ENCODE measurements at places on chromosomes 12 and 14.

DNA sequence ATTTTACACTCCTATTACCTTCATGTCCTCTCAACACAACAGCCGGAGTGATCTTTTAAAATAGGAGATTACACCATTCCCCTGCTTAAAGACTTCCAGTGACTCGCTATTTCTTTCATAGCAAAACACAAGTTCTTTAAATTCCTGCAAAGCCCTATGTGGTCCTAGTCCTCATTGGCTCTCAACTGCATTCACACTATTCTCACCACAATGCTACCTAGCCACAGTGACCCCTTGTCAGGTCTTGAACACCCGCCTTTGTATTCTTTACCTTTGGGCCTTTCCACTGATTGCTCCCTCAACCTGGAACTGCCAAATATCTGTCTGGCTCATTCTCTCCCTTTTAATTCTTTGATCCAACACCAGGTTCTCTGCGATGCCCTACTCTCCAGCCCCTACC lies 160.2 kb downstream of the PRIMA1 start:
- no peak for DNase-seq

DNA sequence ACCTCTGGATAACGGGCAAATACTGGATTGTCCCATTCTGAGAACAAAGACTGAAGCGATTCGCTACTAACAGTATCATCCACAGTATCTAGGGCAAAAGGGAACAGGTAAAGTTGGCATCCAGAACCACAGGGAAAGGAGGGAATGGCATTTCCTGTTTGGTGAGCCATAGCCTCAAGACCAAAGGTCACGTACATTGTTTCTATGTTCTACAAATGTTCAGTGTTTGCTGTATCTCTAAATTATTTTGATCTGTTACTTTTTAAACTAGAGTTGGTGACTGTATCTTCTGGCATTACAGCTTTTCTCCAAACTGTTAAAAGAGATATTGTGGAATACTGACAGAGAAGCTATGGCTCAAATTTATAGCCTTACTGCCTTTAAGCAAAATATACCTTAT lies 9.7 kb downstream of the MLH3 start:
- DNase-seq: no peak

- DNase-seq: no peak
These were observed 208.5 kb upstream of the E2F7 start for GRCh38 chr12:77273898-77274297.

GRCh38 chr12:111366583-111366982 lies 2.3 kb downstream of the PHETA1 start:
- DNase-seq: no peak

DNA sequence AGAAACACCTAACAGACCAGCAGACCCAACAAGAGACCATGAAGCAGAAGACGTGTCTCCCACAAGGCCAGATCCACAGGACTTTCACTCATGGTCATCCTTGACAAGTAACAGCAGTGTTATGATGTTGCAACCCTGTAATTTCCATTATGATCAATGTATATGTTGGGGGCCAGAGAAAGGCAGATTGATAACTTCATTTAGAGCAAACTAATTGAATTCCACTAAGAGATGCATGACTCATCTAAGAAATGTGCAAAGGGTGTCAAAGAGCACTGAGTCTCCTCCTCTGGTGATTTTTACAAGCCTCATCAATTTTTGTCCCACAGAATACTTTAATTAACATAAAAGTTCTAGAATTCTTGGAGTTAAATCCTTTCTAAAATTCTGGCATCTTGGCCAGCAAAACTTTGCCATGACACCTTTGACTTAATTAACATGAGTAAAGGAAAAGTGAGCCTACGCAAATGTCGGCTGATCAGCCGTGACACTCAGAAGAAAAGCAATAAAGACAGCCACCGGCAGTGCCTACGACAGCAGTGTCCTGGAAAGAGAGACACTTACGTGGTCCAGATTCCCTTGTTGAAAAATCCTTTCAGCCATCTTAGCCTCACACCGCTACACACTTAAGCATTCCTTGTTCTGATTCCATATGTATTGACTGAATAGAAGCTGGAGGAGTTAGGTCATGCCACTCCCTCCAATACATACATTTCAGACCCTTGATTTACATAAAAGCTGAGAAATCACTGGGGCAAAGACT lies 370.2 kb upstream of the CCDC196 start:
- no peak for DNase-seq

- no peak for DNase-seq
These were observed 226.1 kb downstream of the ITPR2 start for GRCh38 chr12:26606911-26607310.

DNA sequence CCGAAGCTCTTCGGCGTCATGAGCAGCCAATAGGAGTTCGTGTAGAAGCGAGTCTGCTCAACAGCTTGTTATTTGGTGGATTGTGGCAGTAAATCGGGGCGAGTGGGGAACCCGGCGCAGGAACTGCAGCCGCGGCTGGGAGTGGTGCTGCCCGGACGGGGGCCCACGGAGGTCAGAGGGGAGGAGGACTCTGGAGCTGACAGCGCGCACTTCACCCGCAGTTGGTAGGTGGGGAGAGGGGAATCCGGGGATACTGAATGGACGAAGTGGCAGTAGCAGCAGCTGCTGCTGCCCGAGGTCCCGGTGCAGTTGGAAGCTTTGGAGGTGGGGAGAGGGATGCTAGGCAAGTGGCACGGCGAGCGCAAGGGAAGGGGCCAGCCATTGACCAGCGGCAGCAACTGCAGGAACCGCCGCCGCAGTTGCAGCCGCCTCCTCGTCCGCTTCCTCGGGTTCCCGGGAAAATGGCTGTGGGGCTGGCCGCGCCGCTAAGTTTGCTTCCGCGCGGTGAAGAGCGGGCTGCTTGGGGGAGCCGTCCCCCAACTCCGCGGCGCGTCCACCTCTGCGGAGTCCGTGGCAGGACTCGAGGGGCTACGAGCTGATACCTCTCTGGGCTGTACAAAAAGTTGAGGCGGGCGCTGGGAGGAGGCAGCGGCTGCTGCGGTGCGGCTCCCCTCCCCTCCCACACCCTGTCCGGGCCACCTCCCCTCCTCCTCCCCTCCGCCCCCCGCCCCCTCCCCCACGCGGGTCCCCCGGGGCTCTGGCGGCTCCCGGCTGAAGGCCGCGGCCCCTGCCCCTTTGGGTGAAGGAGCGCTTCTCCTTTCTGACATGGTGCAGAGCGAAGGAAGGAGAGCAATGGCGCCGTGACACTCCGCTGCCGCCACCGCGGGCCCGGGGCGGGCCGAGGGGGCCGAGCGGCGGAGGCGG lies at the start of gene ARID4A:
ARID4A (plus strand) TSS at position 79 of the 924 bp plus-strand sequence. CDS start 1,300 bp downstream, outside the sequence.
- DNase-seq: peak; percentile 75

- no peak for DNase-seq
These were observed 207.5 kb downstream of the SPTSSA start for GRCh38 chr14:34254571-34254970.

- DNase-seq: no peak
These were observed 6.0 kb upstream of the KRT71 start for GRCh38 chr12:52558781-52559445.

- no peak for DNase-seq
These were observed 1.8 kb downstream of the PTPN6 start for GRCh38 chr12:6952863-6953441.

DNA sequence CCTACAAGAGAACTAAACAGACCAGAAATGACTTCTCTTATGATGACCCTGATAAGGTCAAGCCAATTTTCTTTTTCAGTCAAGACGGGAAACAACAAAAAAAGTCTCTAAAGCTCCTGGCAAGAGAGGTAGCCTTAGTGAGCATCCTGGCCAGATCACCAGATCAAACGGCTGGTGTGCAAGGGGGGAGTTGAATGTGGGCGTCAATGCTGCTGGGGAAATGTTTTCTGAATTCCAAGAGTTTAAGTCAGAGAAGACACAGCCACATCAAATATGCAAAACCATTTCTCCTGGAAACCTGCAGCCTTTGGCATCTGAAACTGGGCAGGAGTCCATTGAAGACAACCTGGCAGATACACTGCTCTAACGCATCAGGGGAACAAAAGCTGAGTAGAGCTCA lies 16.0 kb upstream of the SELPLG start:
- no peak for DNase-seq

DNA sequence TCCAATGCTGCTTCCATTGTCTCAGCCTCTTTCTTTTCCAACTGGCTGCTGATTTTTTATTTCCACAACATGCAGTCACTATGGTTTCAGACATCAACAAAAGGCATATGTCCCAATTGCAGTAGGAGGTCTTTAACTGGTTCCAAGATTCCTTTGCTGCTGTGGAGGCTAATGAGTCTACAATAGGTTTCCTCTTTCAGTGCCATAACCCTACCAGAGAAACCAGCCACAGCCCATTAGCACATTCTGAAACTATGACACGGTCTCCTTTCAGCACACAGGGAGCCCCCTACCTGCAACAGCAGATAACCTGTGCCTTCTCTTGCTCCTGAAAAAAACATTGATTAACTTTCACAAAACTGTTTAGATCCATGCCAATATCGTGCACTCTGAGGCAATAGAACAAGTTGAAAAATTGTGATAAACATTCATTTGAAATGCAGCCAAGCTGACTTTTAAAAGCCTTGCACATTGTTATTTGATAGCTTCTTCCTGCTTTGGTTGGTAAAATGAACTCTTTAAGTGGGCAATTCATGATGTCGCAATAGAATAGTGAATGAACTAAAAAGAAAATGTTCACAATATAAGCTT lies 32.4 kb downstream of the PLEKHG7 start:
- DNase-seq: no peak

GRCh38 chr14:73478684-73479083 lies 12.0 kb upstream of the RIOX1 start:
- no peak for DNase-seq

DNA sequence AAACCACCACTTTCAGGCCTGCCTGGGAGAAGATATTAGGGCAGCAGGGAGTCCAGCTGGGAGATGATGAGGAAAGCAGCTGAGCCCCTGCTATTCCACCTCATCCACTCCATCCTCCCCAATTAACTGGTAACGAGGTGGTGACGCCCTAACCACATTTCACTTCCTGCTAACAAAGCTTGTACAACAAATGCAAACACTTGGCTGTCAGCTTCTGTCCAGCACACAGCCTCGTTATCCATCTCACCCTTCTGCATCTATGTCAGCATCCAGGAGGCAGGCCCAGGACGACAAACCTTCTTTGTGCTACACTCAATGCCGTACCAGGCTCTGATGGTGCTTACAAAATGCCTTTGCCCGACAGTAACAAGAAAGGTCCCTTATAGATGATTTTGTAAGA lies 225.4 kb downstream of the APAF1 start:
- DNase-seq: no peak

- no peak for DNase-seq
These were observed 220 bp upstream of the KRT83 start for GRCh38 chr12:52321418-52321817.

GRCh38 chr12:114626-115211 lies 48.2 kb downstream of the IQSEC3 start:
- no peak for DNase-seq

- no peak for DNase-seq
These were observed 23.8 kb downstream of the KLC1 start for GRCh38 chr14:103652806-103653205.

GRCh38 chr12:64583771-64584421 lies 26.4 kb upstream of the RASSF3 start:
- no peak for DNase-seq

GRCh38 chr14:72341237-72341636 lies 409.0 kb downstream of the RGS6 start:
- no peak for DNase-seq

- DNase-seq: peak; percentile 84
These were observed at the start of gene TMCC3 for GRCh38 chr12:94650143-94651056. Gene TMCC3, minus strand, starts transcription at chr12:94650557. Its CDS starts 127 bp downstream, at chr12:94650430.

GRCh38 chr14:104882325-104882973 lies 17.4 kb downstream of the CEP170B start:
- DNase-seq: no peak

GRCh38 chr12:69341328-69341727 lies 6.9 kb upstream of the LYZ start:
- no peak for DNase-seq

- no peak for DNase-seq
These were observed 1081.0 kb downstream of the TMTC2 start for GRCh38 chr12:83767723-83768122.

- no peak for DNase-seq
These were observed 243.8 kb downstream of the ADGRD1 start for GRCh38 chr12:131197490-131197889.

DNA sequence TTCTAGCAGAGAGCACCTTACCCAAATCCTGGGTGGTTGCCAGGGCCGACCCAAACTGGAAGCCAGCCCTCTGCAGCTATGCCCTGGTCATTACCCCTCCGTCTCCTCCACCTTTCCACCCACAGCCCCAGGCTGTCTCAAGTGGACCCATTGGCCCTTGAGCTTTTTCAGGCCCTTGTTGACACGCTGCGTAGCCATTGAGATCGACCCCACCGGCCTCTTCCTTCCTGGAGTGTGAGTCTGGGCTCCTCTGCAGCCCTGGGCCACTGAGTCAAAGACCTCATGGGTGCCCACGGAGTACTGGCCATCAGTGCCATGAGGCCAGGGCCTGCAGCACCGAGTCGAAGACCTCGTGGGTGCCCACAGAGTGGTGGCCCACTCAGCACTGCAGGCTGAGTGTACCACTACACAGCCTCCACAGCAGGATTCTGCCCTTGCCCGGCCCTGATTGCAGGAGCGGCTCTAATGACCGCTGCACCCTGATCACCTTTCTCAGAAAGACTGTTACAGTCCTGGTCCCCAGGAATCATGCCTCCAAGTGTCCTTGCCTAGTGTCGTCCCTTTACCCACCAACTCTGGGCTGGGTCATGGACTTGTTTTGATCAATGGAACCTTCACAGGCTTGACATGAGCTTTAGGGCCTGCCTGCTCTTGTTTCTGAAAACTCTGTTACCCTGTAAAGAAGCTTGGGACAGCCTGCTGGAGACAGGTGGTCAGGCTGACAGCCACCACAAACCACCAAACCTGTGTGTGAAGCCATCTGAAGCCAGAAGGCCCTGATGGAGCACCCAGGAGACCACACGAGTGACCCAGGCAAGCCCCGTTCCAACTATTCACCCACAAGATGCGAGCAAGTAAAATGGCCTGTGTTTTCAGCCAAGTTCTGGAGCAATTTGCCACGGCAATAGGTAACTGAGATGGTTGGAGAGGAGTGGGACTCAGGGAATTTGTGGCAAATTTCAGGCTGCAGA lies 39.6 kb upstream of the TRAF3 start:
- DNase-seq: no peak

GRCh38 chr14:94593376-94593748 lies 12.1 kb downstream of the SERPINA5 start:
- DNase-seq: no peak

GRCh38 chr12:2675776-2676175 lies 119.0 kb upstream of the FKBP4 start:
- DNase-seq: no peak

DNA sequence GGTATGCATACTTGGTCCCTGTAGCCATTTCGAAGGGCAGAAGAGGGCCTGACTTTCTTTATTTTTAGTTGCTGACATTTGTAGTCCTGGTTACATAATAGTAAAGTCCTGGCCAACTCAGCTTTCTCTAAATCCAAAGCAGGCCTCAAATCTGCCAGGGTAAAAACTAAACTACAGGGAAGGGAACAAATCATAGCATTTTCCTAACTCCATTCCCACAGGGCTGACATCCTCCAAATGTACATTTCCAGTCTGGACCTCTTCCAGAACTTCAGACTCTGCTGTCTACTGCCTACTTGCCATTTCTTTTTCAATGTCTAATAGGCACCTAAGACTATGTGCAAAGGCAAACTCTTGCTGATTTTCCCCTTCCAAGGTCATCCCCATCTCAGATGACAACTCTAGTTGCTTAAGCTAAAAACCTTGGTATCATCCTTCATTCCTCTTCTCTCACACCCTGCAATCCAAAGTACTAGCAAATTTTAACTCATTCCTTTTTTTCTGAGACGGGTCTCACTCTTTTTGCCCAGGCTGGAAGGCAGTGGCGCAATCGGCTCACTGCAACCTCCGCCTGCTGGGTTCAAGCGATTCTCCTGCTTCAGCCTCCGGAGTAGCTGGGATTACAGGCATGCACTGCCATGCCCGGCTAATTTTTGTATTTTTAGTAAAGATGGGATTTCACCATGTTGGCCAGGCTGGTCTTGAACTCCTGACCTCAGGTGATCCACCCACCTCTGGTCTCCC lies 2.0 kb downstream of the DDIT3 start:
- no peak for DNase-seq

Data from D341Med (cell line).